NCI-H2171 (cell line): ENCODE measurements at places on chromosomes 5 and 9.

GRCh38 chr5:179516221-179516620 is 34.1 kb upstream of the RUFY1 start:
- no peak for DNase-seq

DNA sequence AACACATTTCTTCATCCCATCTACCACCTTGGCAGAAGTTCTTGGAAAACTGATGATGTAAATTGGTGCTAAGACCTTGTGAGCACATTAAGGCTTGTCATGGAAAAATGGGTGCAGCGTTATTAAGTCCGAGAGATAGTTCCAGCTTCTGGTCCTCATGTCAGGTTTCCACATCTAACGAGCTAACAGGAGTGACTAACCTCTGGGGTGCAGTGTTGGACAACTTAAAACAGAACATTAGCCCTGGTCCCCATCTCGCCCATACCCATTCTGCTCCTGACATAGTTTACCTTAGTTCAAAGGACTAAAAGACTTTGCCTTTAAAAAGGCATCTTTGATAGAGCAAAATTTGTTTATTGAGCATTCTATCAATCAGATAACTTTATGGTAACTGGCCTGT is 128.0 kb downstream of the SLC1A3 start:
- DNase-seq = no peak

DNA sequence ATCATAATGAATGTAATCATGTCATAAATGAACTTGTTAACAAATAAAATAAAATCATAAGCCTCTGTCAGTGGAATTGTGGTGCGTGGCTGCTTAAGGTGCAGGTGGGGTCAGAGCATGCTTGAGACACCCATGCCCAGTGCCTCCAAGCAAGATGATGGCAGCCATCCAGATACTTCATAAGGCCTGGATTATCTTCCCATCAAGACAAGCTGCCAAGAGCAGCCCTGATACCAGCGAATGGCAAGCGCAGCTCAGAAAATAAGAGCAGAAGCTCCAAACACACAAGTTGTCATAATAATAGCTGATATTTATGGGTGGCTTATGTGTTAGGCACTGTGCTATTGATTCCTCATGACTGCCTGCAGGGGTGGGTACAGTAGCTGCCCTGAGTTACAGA is 21.8 kb upstream of the LMX1B start:
- no peak for DNase-seq

DNA sequence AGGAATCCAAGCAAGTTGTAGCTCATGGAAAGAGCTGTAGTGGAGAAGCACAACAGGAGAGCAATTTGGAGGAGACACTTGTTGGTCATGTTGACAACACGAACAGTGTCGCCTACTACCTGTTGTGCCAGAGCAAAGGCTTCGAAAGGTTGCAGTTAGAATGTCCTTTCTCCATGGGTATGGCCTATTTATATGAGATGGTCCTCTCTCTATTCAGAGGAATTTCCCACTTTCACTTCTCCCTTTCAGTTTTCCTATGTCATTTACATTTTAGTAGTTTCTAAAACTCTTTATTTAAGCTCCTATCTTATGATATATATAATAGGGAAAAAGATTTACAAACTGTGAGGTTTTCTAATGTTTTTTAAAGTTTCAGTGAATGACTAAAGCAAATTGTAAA is at the start of gene IFNB1:
Gene IFNB1, minus strand, starts transcription at position 162 of the 400 bp plus-strand sequence. Its CDS starts 73 bp downstream, at position 89.
- no peak for DNase-seq

- no peak for DNase-seq
These were observed 11.8 kb downstream of the CDKN2A start for GRCh38 chr9:21982391-21982790.

DNA sequence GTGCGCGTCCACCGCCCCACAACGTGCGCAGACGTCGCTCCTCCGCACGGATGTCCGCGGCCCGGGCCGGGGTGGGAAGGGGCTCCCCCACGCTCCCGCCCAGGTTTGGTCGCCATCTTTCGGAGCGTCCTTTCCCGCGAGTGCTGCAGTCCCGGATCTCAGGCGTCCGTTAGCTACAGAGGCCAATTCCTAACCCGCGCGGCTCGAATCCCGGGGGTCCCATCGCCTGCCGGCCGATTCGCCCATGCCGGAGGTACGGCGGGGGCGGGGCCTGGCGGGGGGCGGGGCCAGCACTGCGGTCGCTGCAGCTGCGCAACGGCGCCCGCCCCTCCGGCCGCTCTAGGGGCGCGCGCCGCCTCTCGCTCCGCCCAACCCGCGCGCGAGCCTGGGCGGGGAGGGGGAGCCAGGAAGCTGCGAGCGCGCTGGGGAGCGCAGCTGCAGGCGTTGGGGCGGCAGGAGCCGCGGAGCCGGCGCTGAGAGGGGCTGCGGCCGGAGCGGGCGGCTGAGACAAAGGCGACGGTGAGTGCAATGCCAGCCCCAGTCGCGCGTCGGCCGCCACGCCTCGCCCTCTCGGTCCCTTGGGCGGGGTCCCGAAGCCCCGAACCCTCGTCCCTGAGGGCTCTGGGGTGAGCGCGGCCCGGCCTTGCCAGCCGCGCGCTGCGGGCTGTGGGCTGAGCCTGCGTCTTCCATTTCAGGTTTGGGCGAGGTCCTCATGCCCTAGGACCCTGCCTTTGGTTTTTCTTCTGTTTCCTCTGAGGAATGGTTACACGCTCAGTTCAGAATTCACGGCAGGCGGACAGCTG is at the start of gene CDC42SE2:
Gene CDC42SE2, plus strand, starts transcription at position 406 of the 803 bp plus-strand sequence. CDS start 95,441 bp downstream, outside the sequence.
- DNase-seq = peak; percentile 80

GRCh38 chr9:1453636-1454035 is 403.5 kb downstream of the DMRT2 start:
- DNase-seq = no peak

DNA sequence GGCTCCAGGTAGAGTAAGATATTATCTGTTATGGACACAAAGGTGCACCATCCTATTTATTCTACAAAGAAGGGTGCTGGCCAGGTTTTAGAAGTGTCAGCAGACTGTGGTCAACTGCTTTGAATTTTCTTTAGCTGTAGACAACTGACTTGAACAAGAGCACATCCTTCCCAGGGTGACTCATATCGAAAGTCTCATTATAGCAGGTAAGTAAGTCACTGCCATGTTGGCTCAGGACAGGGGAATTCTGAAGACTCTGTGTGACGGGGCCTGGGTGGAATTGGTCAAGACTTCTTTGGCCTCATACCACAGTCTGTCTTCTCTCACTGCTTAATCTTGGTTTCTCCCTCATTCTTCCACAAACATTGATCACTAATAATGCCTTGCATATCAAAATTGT is 214.5 kb upstream of the CDH9 start:
- DNase-seq = no peak

DNA sequence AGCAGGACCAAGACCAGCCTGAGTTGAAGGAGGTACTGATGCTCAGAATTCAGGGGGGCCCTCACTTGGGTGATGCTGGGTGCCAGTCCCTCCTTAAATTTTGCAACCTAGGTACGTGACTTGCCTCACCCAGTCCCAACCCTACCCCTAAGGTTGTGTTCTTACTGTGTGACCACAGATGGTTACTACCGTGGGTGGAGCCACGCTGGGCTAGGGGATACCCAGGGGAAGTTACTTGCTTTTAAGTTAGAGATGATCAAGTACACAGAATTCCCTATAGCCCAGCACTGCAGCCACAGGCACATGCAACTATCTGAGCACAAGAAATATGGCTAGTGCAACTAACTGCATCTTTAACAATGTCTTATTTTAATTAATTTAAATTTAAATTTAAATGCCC is 32.9 kb downstream of the NXNL2 start:
- no peak for DNase-seq

- no peak for DNase-seq
These were observed 477.8 kb downstream of the CCDC171 start for GRCh38 chr9:16030528-16031185.

- DNase-seq = no peak
These were observed 40.7 kb downstream of the SH3TC2 start for GRCh38 chr5:149022200-149022599.

GRCh38 chr5:158451993-158452672 is 593.2 kb upstream of the CLINT1 start:
- no peak for DNase-seq

GRCh38 chr5:73902327-73903051 is 276.5 kb downstream of the ARHGEF28 start:
- DNase-seq = peak; percentile 77

DNA sequence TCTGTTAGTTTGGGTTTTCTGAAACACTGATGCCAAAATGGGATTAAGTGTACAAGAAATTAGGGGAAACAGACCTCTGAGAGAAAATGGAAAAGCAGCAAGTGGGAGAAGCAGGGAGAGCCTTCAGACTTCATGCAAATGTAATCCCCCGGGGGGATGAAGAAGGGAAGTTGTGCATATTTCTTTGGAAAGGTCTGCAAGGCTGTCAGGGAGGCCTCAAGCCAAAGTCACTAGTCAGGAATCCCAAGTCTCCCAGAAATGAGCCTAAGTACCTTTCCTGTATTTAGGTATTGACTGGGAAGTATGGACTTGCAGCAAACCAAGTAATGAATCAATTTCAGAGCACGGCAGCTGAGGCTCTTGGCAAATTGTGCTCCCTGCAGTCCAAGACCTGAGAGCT is 2.2 kb downstream of the FTMT start:
- no peak for DNase-seq

DNA sequence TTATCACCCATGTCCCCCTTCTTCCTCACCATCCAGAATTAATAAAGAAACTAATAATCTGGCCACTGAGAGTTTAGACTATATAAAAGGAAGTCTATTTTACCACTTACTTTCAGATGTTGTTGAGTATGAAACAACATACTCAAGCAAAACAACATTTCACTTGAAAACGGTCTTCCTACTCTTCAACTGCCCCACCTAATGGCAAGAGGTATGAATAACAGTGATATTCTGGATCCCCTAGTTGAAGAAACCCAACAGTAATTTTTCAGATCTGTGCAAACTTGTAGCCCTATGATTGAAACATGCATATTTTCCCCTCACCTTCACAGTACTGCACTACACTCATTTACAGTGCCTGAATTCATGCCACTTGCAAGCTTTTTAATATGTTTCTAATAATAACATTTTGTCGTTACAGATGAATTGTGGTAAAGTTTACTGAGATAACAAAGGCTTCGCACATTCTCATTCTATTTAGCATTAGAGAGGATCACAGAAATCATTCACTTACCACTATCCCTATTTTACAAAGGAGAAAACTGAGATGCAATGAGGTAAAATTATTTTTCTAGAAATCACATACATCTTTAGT is 267.9 kb upstream of the PDE4D start:
- no peak for DNase-seq

DNA sequence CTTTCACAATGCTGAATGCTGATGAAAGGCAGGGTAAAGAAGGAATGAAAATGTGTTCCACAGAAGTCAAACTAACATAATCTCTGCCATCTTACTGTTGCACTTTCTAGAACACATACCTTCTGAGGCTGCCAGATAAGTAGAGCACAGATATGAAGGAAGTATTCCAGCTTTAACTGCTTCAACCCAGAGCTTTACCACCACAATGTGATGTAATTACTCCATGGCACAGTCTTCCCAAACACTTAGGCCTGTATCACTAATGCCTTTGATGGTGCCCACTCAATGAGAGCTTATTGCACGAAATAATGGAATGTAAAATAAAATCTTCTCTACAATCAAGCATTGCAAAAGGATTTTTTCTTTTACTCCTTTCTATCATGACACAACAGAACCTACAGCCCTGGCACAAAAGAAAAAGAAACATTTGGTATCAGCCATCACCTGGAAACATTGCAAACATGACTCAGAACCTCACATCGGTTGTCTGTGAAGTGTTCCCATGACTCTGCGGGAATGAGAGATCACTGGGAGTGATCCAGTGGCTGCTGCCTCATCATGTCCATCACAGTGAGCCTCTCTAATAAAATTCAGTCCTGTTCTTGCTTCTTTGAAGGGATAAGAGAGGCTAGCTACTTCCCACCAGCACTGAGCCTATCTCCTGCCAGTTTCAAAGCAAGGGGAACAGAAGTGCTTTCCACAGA is 385.8 kb downstream of the EFNA5 start:
- DNase-seq = no peak
